ENCODE measurements at places on chromosomes 4 and X.

DNA sequence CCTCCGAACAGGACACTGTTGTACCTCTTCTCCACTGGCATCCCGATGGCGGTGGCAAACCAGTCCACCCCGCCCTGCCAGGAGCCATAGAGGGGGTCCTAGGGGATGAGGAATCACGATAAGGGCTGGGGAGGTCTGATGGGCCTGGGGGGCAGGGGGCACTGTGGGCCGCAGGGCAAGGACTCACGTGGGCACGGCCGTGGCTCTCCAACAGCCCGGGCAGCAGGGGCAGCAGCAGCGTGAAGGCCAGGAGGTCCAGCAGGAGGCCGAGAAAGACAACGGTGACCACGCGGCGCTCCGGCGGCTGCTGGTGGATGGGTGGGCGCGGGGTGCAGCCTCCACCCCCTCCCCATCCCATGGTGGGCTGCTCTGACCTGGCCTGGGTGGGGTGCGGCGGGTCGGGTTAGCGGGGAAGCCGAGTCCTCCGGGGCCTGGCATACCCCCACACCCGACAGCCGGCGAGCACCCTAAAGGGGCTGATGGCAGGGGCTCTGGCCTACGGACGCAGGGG is 29.6 kb downstream of the NOP14 start:
- no peak for DNase-seq

DNA sequence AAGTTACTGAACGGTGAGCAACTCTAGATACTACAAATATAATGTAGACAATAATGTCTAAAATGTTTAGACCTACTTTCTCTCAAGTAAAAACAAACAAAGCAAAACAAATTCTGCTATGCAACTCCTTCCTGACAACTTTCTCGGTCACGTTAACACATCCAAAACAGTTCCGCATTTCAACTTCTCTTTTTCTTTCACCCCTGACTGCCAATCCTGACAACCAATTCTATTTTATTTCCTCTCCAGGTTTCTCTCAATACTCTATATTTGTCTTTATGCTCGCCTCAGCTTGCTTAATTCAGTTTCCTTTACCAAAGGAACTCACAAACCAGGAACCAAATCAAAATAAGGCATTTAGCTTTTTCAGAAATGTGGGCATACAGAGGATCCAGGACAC is 513.0 kb downstream of the FSTL5 start:
- no peak for DNase-seq

- DNase-seq: no peak
Observed at GRCh38 chr4:159334461-159334860, 231.6 kb downstream of the RAPGEF2 start.

GRCh38 chr4:110292994-110293744 is 94.8 kb upstream of the ELOVL6 start:
- DNase-seq: no peak

DNA sequence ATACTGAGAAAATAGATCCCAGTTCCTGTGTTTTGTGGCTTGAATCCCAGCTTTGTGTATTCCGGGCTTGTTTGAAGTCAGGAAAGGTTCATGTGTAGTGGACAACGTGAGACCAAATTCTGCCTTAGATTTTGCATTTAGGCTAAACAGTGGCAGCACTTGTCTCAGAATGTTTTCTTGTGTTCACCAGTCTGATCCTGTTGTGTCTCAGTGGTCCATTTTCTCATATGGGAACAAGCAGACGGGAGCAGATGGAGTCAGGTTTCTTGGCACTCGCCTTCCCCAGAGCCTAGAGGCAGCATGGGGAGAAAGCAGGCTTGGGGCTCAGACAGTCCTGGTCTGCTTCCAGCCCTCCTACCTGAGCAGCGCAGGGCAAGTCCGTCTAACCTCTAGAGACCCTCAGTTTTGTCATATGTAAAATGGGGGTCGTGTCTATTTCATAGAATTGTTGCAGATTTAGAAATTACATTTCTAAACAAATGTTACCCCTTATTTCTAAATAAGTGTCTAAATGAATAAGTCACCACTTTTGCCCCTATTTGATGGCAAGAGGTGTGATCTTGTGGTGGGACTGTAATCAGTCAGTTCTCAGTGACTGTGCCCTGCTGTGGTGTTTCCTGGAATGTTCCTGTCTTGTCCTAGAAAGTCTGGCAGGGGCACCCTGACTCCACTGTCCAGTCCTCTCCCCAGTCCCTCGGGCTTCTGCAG is 28.3 kb upstream of the MSANTD1 start:
- DNase-seq: no peak

- DNase-seq: peak; percentile 5
Observed at GRCh38 chrX:56733459-56734046, 4.5 kb downstream of the NBDY start.

GRCh38 chr4:100933628-100934027 is 413.7 kb downstream of the PPP3CA start:
- DNase-seq: peak; percentile 6

- DNase-seq: no peak
Observed at GRCh38 chr4:154985673-154986072, 204.6 kb downstream of the RBM46 start.

GRCh38 chrX:150700107-150700506 is 6.9 kb downstream of the MTMR1 start:
- DNase-seq: no peak

DNA sequence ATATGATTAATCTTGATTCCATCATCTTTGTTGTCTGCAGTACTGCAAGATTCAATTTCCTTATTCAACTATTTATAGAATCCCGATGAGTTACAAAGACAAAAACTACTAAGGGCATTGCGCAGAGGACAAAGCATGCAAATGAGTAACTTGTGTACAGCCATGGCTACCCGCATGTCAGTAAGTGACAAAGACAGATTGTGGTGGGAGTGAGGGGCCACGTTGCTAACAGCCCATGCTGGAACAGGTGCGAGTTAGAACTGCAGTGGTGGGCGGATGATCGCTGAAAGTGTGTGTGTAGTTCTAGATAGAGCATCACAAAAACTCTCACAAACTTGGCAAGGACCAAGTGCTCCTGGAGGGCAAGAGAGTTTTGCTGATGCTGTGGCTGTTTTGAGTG is 49.5 kb downstream of the ACOX3 start:
- no peak for DNase-seq

GRCh38 chr4:87805971-87806370 is 6.6 kb downstream of the IBSP start:
- DNase-seq: no peak

- no peak for DNase-seq
Observed at GRCh38 chr4:28075401-28075956, 1214.8 kb downstream of the STIM2 start.

DNA sequence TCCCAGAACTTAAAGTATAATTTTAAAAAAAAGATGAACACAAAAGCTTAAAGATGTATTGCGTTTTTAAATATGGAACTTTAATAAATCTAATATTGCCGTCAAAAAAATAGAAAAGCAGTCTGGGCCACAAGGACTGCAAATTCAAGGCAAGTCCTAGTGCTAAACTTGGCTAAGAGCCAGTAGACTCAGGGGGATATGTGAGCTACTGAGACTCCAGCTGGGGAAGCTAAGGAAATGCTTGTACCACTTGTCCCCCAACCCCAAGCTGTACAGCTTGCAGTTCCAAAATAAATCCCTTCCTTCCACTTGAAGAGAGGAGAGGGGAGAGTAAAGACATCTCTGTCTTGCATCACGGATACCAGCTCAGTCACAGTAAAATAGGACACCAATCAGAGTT is 290.8 kb upstream of the FGF13 start:
- no peak for DNase-seq

DNA sequence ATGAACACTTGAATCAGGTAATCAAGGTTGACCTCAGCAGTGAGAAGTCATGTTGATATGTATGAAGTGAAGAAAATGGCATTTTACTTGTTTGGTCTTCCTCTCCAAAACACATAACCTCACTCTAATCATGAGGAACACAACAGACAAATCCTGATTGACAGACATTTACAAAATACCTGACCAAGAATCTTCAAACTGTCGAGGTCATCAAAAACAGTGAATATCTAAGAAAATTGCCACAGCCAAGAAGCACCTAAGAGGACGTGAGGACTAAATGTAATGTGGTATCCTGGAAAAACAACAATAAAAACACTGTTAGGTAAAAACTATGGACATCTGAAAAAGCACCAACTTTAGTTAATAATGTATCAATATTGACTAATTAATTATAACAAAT is 129.5 kb upstream of the MAGEB18 start:
- no peak for DNase-seq

- DNase-seq: no peak
Observed at GRCh38 chrX:7420717-7421116, 272.8 kb upstream of the PUDP start.

GRCh38 chrX:39630344-39630743 is 467.4 kb downstream of the BCOR start:
- no peak for DNase-seq

GRCh38 chrX:9207142-9207541 is 173.2 kb upstream of the FAM9B start:
- peak; percentile 22 for DNase-seq

GRCh38 chr4:8459867-8460445 is 19.4 kb downstream of the TRMT44 start:
- no peak for DNase-seq

DNA sequence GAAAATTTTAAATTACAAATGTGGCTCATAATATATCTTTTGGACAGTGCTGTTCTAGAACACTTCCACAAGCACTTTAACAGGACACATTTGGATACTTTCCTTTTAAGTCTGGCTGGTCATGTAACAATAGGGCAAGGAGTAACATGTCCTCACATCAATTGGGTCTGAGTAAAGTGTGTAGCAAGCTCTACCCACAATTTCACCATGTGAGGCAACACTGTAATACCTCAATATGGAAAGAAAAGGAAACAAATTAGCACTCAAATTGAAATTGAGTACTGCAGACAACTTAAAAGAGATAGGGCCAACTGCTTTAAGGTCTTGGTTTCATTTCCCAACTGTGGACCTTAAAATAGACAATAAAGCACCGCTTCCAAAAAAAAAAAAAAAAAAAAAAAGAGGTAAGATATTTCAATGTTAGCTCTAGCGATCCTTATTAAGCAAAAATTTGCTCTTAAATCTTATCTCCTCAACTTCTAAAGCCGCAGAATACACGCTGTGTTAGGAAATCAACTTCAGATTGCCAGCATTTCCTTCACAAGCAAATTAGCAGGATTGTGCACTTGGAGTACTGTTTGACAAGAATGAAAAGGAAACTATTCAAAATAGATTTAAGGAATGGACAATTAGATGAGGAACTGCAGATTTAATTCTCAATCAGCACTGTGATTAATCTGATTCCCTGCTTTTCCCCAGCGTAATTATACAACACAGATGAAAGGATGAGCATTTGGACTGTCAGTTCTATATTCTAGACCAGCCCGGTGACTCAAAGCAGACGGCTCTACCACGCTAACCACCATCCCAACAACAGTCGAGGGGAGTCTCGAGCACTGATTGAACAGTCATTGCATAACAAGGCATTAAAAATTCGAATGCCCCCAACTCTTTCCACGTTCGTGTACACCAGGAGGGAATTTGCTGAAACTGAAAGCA is 1.6 kb downstream of the CASK start:
- DNase-seq: peak; percentile 22
